SK-N-SH (cell line): ENCODE measurements at places on chromosomes 12 and 14. TPM values are rescaled to one million over a fixed set of nuclear protein-coding genes. Genes with fewer than 3 reads are reported as not detected.

DNA sequence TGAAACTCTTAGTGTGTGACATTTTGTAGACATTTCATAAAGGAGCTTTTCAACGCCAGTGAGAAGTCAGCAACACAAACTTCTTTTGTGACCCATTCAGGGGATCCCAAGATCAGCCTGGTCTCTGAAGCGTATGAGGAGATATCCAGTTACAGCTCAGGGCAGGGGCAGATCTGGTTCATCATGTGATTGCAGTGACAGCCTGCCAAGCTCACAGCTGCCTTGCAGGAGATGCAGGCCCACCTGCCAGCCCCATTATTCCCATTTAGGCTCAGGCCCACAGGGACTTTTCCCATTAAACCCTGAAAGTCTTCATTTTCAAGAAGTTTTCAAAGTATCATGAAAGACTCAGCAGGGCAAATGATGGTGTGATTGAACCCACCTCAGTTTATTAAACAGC, 38.3 kb downstream of the SRGAP1 start:
- DNase-seq = peak; percentile 22

GRCh38 chr12:79983986-79984620, 49.2 kb upstream of the PPP1R12A start:
- DNase-seq = no peak

- no peak for DNase-seq
Measured at GRCh38 chr12:58253663-58254062, 312.3 kb downstream of the ATP23 start.

DNA sequence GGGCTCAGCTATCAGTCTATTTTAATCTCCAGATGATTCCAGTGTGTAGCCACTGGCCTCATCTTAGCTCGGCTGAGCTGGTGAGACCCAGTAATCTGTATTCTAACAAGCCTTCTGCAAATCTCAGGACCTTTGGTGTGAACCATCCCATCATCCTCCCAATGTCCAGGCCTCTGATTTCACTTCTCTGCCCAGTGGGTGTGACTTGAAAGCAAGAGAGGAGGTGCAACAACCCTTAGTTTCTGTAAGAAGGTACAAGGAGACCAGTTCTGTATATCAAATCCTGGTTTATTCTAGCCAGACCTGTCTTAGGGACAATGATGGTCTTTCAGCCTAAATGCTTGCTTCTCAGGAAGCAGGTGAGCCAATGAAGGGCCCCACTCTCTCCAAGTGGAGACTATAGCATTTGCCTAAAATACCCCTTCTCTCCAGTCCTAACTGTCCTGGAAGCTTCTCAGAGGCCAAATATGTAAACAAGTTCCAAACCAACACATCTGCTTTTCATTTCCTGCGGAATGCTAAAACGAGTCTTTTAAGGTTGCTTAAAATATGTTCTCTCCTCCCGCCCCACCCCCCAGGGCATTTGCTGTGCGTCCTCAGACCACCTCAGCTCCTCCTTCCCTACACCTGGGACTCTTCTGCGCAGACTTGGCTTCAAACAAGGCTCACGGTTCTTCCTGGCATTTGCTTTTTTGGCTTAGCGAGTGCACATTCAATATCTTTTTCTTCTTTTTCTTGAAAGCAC, 78.4 kb upstream of the FUT8 start:
- no peak for DNase-seq

DNA sequence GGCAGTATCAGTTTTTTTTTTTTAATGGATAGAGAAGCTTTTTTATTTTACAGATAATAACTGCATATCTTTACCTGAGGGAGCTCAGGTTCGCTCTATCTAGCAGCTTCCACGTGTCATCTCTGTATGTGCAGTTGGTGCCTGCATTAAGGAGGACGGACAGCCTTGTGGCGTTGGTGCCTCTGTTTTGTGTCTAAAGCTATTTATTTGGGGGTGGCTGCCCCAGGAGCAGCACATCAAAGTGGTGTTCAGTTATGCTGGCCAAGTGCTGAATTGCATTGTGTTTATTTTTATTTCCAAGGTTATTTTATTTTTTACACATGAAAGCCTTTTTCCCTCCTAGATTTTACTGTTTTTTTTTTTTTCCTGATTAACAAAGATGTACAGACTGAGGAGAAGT, 59.7 kb downstream of the RASSF3 start:
- peak; percentile 34 for DNase-seq

DNA sequence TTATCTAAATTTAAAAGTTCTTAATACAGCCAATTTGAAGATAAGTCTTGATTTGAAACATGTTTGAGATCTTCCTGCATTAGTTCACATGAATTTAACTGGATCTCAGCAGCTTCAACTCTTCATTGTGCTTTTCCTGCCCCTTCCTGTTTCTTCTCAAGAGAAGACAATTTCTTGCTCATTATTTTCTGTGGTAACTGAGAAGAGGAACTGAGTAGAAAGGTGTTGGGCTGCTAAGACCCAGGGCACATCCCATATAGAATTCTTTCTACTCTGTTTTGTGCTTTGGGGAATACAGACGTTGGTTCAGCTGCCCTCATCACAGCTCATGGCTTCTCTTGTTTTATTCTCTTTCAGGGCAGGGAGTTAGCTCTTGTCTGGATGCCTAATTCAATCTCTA, 110.2 kb downstream of the SNAPC1 start:
- DNase-seq = no peak

Gene CD163
- polyA plus RNA-seq = 0.03 TPM in 1 of 2 replicates, not detected in the other

Gene IQSEC3
- polyA plus RNA-seq = 0.02 and 0.08 TPM in 2 replicates

Gene SERPINA5
- 0.08 and 0.13 TPM in 2 replicates for polyA plus RNA-seq

Gene IAPP
- polyA plus RNA-seq = 0.42 TPM in 1 of 2 replicates, not detected in the other

Gene PAX9
- polyA plus RNA-seq = not detected in 2 replicates
